Lower lobe of right lung (tissue), 2 donors: ENCODE measurements at places on chromosomes 4 and X.

GRCh38 chr4:498328-498904 is 540 bp downstream of the ZNF721 start:
- no peak for DNase-seq

DNA sequence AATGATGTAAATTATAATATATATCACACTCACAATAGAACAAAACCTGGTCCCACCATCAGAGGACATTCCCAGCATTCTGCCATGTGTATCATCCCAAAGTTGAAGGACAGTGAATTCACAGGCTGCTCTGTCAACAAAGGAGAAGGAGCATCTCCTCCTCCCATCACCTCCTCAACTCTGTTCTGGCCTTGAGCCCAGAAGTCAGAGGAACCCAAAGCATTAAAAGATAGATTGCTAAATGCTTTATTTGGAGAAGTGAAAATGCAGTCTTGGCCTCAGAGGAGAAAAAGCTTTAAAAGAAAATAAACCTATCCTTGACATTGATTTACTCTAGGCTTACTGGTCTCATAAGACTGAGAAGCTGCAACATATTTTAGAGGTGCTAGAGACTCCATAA is 268.8 kb upstream of the RASGEF1B start:
- no peak for DNase-seq

GRCh38 chr4:37609626-37610025 is 76.5 kb downstream of the RELL1 start:
- no peak for DNase-seq

- no peak for DNase-seq
Measured at GRCh38 chrX:140526171-140526570, 21.3 kb upstream of the SOX3 start.

- no peak for DNase-seq
Measured at GRCh38 chrX:148070504-148070877, 89.4 kb downstream of the FMR1NB start.

- DNase-seq = no peak
Measured at GRCh38 chr4:140718241-140718952, 37.8 kb downstream of the TBC1D9 start.
